Hematopoietic multipotent progenitor cell (in vitro differentiated cells): ENCODE measurements at places on chromosomes 11 and 22. TPM values are rescaled to one million over a fixed set of nuclear protein-coding genes. Genes with fewer than 3 reads are reported as not detected.

Gene CREB3L1
- total RNA-seq = under 0.01 TPM

Gene ARHGEF12
- 10.5 TPM for total RNA-seq

Gene C22orf23
- under 0.01 TPM for total RNA-seq

Gene OR52I2
- total RNA-seq = not detected

Gene CHADL
- 1.9 TPM for total RNA-seq

Gene TREH
- not detected for total RNA-seq

Gene GP1BB
- 11.0 TPM for total RNA-seq

Gene GLYAT
- total RNA-seq = not detected

Gene OR51E2
- under 0.01 TPM for total RNA-seq

Gene CDC42BPG
- 7.5 TPM for total RNA-seq

- no peak for DNase-seq
Measured at GRCh38 chr11:67674442-67674871, at the start of gene ALDH3B2. Gene ALDH3B2 (minus strand): TSS chr11:67674623. CDS start chr11:67666935, 7,688 bp downstream.

GRCh38 chr11:26037716-26038115, 294.2 kb upstream of the ANO3 start:
- no peak for DNase-seq

- no peak for DNase-seq
Measured at GRCh38 chr11:46490666-46491065, 99.1 kb upstream of the CHRM4 start.

DNA sequence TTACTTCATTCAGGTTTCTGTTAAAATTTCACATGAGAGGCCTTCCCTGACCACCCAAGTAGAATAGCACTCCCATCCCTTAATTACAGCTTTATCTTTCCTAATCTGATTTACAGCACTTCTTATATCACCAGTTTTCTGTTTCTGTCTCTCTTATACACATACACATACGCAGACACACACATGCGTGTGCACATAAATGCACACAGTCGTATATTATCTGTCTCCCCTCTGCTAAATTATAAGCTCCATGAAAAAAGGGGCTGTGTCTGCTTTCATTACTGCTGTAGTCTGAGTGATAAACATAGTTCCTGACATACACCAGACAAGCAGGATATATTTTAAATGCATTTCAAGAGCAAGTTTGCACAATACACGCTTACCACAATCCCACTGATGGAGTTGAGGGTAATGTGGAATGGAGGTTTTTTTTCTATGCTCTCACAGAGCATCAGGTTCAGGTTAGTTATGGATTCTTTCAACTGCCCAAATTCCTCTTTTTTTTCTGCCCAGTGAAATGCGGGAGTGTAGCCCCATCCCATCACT, 13.7 kb upstream of the TOP3B start:
- DNase-seq = no peak

DNA sequence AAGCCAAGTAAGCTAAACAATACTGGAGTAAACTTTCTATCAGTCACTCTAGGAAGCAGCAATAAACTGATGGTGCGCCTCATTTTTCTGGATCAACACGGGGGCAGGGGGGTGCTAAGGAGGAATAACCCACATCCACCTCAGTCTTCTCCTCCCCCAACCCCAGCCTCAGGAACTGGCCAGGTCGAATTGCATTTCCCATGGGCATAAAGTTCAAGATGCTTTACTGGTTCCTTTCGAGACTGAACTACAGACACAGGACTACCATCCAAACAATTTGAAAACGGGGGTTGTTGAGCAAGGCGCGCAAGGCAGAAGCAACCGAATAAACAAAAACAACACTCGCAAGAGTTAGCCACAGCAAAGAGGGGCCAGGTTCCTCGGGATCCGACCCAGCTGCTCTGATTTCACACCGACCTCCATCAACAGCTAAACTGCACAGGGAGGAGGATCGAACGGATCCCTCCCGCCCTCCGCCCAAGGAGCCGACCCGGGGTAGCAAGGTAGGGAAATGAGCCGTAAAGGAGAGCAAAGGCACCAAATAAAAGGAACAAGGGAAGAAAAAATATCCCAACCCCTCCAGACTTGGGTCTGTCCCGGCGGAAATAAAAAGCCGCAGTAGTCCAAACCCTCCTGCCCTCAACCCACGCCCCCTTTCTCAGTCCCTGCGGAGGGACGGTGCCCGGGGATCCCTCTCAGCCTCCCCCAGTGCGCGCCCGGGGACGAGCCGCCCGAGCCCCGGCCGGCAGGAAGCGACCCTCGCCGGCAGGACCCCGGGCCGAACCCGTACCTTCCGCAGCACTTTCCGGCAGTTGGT, 801 bp downstream of the SESN3 start:
- DNase-seq = no peak

DNA sequence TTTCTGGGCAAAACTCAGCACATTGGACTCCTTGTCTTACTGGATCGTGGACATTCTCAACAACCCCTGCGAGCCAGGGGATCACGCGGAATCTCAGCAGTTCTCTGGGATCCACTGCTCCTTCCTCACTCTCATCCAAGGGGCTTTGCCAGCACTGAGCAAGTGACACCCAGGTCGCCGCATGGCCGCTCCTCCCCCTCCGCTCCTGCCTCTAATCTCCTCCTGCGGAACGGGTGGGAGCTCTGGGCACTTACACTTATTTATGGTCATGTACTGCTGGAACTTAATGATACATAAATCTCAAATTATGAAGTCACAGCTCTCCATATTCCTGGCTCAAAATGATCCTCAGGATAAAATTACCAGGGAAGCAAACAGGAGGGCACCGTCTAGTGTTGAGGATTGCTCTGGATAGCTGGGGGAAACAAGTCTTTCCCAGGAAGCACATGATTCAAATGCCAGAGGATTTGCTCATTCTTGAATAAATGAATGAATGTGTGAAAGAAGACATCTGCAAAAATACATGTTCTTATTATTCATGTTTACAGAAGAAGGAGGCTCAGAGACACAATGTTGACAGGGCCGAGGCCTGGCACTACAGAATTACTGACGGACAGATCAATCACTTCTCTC, 1077.3 kb downstream of the TBC1D22A start:
- no peak for DNase-seq

DNA sequence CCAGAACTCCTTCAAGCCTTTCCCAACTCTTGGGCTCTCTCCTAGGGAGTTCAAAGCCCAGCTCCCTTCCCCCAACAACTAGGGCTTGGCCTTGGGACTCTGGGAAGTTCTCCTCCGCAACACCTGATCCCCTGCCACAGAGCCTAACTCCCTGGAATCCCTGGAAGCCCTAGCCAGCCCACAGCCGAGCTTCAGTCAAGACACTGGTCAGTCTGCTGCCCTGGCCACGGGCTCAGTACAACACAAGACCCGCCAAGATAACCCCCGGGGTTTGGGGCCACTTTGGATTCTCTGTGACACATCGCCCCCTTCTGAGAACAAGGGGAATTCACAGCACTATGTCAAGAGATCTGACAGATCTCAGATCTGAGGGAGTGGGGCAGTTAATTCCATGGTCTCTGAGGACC, 58.3 kb downstream of the SLC22A12 start:
- DNase-seq = peak; percentile 66

GRCh38 chr11:1774886-1775285, 11.2 kb upstream of the CTSD start:
- DNase-seq = no peak

- DNase-seq = no peak
Measured at GRCh38 chr11:104136861-104137260, 27.1 kb downstream of the PDGFD start.

- DNase-seq = no peak
Measured at GRCh38 chr11:44626645-44627044, 61.2 kb downstream of the CD82 start.

DNA sequence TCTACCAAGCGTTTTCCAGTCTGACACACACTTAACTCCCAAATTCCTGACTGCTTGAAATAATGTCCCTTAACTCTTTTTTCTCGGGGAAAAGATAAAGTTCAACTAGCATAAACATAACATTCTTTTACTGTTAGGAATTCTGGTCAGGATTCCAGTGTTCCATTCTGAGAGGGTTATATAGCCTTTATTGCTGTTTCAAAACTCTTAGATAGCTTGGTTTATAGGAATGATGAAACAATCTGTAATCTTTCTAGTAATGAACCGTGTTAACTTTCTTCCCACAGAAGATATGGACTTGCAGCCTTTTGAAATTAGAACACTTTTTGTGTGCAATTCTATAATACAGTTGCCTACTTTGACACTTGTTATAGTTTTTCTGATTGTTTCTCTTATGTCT, 8.6 kb downstream of the REXO2 start:
- DNase-seq = no peak

- DNase-seq = no peak
Measured at GRCh38 chr11:96744697-96745096, 354.9 kb downstream of the JRKL start.

GRCh38 chr11:109439684-109440083, 17.7 kb downstream of the C11orf87 start:
- no peak for DNase-seq

DNA sequence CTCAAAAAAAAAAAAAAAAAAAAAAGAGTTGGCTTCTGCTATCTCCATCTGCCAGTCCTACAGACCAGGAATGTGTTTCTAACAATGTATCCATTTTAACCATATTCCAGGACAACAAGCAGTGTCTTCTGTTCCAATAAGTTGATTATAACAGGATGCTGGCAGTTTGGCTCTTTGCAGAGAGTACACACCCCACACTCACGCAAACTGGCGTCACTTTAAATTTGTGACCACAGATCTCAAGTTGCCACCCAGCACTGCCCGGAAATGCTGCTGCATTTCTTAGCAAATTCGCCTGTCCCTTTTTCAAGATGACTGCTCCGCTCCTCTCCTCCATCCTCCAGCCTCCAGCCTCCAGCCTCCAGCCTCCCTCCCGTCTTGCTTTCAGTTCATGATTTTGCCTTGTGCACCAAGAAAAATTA, 44.3 kb downstream of the SCGB1A1 start:
- DNase-seq = no peak

DNA sequence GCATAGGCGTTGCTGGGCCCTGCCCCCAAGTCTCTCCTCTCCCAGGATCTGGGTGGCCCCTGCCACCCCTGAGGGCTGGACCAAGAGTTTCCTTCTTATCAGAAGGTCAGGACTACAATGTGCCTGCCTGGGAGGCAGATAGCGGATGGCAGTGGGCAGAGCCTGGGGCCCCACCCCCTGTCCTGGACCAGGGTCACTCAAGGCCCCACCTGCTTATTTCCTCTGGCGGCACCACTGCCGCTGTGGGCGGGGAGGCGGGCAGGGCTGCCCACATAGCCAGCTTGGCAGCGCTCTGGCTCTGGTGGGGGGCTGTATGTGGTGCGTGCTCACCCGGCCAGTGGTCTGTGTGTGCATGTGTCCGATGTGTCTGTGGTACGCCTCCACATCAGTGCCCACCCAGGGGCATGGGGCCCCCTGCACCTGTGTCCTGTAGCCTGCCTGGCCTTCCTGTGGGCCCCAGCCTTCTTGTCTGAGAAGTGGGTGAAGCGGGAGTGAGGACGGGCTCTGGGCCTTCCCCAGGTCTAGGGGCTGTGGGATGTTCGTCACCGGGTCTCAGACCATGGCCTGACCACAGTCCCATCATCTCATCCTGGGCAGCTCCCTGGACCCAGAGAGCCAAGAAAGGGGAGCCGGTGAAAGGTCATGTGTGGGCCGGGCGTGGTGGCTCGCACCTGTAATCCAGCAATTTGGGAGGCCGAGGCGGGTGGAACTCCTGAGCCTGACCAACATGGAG, 3.0 kb downstream of the GAS2L1 start:
- DNase-seq = no peak

GRCh38 chr22:35069541-35069940, 3.6 kb downstream of the ISX start:
- no peak for DNase-seq

DNA sequence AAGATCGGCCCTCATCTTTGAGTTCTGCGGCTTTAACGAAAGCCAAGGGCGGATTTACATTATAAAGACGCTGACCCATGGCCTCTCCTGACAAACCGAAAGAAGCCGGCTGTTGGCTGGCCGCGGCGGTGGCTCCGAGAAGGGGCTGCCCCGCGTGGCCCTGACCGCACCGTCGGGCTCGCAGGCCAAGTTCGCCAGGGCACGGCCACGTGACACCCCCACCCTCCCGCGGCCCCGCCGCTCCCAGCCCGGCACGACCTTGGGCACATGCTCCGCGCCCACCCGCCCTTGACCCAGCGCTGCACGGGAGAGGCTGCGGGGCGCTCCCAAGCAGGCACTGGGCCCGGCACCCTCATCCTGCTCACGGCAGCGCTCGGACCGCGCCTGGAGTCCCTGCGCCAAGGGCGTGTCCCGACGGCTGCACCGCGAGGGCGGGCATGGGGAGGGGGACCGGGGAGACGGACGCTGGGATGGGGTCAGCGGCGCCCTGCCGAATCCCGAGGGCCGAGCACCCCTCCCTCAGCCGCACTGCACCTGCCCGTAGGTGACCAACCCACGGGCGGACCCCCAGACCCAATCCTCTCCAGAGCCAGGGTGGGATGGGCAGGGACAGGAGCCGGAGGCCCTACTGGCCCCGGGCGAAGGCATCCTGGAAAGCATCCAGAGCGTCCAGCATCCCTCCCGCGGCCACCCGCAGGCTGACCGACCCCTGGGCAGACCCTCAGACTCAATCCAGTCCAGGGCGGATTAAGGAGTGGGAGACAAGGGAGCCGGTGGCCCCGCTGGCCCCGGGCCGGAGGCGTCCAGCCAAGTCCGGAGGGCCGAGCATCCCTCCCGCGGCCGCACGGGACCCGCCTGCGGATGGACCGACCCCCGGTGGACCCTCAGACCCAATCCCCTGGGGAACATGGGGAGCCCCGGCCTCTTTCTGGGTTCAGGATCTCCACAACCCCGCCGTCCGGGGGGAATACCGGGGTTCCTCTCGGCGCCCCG, 759 bp downstream of the CPT1A start:
- DNase-seq = no peak
